ENCODE measurements at places on chromosomes 5 and 9.

DNA sequence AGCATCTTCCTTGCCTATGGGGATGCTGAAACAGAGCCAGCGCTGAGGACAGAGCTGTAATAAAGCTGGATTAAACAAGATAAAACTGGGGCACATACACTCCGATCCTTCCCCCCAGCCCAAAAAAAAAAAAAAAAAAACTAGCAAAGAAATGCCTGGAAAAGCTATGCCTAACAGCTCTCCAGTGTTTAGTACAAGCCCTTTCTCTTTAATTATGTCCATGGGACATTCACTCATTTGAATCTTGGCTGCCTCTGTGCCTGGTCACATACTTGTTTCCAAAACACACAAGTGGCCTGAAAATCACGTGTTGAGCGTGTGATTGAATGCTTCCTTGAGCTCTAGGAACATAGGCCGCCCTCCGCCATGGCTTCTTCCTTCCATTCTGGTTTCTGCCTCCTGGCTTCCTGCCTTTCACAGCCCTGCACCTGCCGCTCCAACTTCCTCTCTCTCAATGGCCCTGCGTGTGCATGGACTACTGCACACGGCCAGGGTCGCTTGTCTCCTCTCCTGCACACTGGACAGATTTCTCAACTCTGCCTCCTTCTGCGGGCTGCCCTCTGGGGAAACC, 111.0 kb upstream of the RETREG1 start:
- no peak for DNase-seq

GRCh38 chr9:3746296-3747275, 220.8 kb upstream of the RFX3 start:
- no peak for DNase-seq

- no peak for DNase-seq
Measured at GRCh38 chr5:127609011-127609410, 39.9 kb upstream of the CTXN3 start.

DNA sequence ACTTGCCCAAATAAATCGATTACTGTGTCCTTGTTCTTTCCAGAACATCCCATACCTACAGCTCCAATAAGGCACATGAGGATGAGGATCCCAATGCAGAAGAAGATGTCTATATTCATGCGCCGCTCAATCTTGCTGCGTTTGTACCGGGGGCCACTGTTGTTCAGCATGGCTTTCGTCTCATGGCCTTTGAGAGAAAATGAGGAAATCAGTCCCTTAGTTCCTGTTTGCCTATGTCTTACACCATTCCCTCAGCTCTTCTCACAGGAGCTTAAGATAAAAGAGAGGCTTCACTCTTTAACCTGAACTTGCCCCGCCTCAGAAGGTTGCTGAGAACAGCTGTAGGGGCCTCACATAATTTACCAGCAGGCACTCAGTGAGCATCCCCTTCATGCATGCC, 211.6 kb downstream of the ATP10B start:
- no peak for DNase-seq

DNA sequence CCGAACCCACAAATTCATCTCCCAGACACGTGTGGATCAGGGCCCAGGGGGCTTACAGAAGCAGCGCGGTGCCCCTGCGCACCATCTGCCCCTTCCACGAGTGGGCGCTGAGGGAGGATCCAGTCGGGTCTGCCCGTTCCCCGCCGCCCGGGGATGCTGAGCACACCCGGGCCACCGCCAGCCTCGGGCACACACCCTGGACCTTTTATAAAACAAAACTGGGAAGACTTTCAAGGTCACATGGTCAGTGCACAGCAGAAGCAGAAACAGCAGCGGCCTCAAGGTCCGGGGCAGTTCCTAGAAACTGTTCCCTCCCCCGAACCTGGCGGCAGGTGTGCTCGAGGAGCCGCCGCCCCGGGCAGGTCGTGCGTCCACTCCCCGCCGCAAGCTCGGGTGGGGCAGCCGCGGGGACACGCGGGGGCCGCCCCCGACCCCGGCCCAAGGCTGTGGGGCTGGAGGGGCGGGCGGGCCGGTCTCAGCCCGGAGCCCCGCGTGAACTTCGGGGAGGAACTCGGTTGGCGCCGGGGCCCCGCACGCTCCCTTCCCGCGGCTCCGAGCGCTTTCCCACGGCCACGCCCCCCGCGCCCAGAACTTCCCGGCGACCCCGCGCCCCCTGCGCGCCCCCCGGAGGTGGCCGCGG, 633 bp upstream of the PPP1R26 start:
- no peak for DNase-seq

- no peak for DNase-seq
Measured at GRCh38 chr5:121887727-121888126, 36.0 kb downstream of the FTMT start.

GRCh38 chr5:17204133-17204489, 13.3 kb upstream of the BASP1 start:
- DNase-seq = no peak

DNA sequence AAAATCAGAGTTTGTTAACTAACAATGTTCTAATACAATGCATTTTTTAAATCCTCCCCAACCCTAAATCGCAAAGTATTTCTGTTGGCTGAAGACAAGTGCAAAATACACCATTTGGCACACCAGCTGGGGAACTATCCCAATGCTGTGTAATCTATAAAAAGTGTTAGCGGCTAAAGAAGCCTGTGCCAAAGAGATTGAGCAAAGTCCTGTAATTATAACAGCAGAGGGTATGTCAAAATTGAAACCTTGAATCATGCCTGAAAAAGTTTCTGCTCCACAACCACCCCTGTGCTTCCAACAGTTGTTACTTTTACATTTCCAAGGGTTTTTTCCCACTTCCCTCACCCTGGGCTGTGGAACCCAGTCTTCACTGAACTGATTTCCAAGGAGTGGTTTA, 83.1 kb upstream of the PLPP6 start:
- no peak for DNase-seq

DNA sequence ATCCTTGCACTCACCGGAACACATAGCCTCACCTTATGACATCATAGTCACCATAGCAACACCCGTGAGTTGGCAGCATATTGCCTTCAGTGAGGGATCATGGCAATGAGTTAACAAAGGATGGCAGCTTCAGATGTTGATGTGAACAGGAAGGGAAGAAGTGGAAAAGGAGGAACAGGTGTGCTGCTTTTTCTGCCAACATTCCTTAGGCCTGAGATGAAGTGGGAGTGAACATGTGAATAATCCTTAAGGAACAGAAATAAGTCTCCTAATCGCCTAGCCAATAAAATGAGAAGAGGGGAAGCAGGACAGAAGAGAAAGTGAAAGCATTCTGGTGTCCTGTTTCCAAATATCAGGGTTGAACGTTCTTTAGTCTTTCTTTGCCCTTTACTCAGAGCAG, 360.0 kb downstream of the BRINP1 start:
- no peak for DNase-seq

GRCh38 chr9:70504834-70505233, 90.4 kb upstream of the KLF9 start:
- no peak for DNase-seq

- no peak for DNase-seq
Measured at GRCh38 chr9:129321286-129322021, 143.4 kb upstream of the IER5L start.

- DNase-seq = peak; percentile 11
Measured at GRCh38 chr5:1255081-1255561, 29.9 kb downstream of the SLC6A18 start.

GRCh38 chr9:126144603-126145456, 181.8 kb upstream of the MVB12B start:
- DNase-seq = no peak

- DNase-seq = no peak
Measured at GRCh38 chr9:129480227-129480626, 140.7 kb downstream of the C9orf50 start.

- DNase-seq = no peak
Measured at GRCh38 chr9:95499847-95500246, 16.9 kb downstream of the PTCH1 start.

- no peak for DNase-seq
Measured at GRCh38 chr5:73447530-73448462, 781 bp downstream of the FOXD1 start.

- DNase-seq = peak; percentile 27
Measured at GRCh38 chr9:93059011-93059714, 662 bp downstream of the SUSD3 start.

DNA sequence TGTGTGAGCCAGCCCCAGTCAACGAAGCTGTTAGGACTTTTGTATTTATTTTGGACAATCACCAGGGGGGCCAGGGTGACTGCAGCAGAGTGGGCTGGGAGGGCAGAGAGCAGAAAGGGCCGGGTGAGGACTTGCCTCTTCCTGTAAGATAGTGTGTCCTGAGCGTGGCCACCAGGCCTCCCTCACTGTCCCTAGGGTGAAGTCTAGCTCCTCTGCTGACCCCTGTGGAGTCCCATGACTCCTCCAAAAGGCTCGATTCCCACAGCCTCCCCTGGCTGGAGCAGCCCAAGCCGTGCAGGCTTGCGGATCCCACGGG, 147.8 kb downstream of the RXRA start:
- no peak for DNase-seq

DNA sequence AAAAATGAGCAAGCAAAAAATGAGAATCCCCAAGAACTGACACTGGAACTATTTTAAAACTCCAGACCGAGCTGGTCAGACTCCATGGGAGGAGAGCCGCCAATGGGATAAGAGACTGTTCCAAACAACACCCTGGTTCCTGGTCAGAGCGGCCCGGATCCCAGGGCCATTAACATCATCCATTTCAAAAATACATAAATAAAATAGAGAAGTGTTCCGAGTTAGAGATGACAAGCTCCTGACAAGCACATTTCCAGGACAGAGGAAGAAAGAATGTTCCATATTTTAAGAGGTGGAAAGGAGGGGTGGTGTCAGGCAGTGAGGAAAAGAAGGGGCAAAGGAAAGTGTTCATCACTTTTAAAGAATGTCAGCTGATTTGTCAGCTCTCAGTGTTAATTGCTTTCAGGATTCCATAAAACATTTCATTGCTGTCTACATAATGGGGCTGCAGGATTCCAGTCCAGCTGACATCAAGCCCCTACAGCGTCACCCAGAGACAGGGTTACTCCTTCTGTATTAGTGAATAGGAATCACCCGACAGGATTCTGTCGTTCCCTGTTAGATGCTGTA, 202.5 kb upstream of the TRIM32 start:
- DNase-seq = no peak

DNA sequence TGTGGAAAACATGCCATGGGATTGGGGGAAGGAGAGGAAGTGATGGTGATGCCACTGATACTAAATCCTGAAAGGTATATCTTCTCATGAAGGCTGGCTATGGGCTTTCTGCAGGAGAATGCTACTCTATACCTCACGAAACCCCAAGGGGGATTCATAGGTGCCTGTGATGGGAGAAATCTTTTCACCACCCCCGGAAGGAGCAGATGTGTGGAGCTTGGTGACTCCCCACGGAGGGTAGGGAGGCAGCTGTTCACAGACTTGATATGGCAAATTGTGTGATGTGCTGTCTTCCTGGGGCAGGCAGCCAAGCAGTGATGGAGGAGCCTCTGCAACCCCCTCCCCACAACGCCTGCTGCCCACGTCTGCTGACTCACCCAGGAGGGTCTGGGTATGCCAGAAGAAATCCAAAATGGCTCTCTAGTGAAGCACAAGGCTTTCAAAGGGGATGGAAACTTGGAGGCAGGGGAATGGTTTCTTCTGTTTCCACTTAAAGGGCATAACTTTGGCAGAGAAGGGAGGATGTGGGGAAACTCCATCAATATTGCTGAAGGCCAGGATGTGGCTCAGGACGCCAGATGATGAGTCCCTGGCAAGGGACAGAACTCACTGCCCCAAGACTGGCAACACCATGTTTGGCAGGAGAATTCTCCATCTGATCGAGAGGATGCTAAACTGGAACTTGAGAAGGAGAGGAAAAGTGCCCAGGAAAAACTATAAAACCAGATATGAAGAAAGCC, 188.3 kb downstream of the GABBR2 start:
- DNase-seq = no peak

GRCh38 chr9:99449726-99450125, 227.6 kb downstream of the SEC61B start:
- DNase-seq = no peak

GRCh38 chr9:1217076-1217475, 166.9 kb downstream of the DMRT2 start:
- no peak for DNase-seq

- no peak for DNase-seq
Measured at GRCh38 chr5:44942524-44943001, 133.8 kb downstream of the MRPS30 start.

GRCh38 chr5:1725641-1726468, 73.8 kb downstream of the MRPL36 start:
- no peak for DNase-seq

DNA sequence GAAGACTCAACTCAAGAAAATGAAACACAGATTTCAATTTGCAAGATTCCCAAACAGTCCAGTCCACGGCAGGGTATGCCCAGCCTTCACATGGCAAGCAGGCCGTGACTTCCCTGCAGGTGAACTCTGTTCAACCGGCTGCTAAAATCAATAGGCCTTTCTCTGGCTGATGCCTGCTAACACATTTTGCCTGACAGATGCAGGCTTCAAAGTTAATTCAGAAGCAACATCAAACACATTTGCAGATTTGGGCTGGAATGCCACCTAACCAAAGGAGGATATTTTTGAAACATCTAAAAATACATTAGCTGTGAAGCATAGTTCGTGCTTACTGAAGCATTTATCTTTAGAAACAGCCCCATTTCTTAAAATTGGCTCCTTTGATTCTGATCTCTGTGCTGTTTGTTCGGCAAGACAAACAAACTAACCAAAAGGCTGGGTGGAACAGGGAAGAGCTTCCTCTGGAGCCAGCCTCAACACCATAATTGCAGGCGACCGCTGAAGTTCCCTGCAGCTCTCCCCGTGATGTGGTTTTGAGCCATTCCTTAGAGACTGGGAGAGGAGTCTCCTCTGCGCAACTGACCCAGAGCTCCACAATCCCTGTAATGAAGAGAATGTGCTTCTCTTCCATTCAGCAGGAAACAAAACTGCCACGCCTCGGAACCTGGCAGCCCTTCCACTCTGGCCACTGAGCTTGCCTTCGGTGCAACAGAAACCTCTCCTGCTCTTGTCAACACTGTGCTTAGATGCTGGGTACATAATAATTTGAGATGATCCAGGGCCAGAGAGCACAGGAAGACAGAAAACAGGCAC, 126.5 kb downstream of the MYO10 start:
- no peak for DNase-seq

DNA sequence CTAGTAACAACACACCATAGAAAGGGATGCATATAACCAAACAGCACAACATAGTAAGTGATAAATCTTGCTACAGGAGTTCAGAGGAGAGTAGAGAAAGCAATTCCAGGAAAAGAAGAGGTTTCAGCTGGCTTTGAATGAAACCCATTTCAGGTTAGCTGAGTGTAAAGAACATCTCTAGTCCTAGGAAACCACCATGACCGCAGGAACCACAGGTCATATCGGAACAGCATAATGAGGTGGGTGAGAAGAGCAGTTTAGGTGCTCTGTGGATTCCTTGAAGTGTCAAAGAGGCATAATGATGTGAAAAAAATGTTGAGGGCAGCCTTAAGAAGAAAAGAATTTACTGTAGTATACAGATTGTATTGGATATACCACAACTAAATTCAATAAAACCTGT, 507.5 kb downstream of the MTRR start:
- DNase-seq = no peak
